C1 segment of cervical spinal cord (tissue), 14 donors: ENCODE measurements at places on chromosomes 1 and 21.

DNA sequence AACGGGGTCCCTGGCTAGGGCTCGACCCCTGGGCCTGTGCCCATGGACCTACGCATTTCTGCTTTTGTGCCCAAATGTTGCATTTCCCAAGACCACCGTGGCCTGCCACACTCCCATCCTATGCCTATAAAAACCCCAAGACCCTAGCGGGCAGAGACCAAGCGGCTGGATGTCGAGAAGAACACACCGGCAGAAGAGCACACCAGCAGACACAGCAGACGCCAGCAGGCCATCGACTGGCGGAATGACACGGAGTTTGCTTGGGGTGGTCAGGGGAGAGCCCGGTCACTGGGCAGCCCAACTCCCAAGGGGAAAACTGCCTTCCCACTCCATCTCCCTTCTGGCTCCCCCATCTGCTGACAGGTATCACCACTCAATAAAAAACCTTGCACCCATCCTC, 4.4 kb downstream of the TCP10L start:
- no peak for DNase-seq

DNA sequence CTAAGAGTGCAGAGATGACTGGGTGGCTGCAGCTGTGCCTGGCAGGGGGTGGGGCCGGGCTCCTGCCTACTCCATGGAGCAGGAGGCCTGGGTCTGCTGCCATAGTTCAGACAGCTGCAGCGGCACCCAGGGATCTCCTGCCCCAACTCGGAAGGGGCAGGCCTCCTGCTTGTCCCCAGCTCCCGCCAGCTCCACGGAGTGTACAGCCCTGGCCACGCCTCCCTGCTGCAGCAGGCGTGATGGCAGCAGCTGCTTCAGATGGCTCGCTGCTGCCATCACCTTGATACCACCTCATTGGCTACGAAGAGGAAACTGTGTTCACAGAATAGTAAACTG, 35.9 kb downstream of the ACTL8 start:
- DNase-seq: no peak

DNA sequence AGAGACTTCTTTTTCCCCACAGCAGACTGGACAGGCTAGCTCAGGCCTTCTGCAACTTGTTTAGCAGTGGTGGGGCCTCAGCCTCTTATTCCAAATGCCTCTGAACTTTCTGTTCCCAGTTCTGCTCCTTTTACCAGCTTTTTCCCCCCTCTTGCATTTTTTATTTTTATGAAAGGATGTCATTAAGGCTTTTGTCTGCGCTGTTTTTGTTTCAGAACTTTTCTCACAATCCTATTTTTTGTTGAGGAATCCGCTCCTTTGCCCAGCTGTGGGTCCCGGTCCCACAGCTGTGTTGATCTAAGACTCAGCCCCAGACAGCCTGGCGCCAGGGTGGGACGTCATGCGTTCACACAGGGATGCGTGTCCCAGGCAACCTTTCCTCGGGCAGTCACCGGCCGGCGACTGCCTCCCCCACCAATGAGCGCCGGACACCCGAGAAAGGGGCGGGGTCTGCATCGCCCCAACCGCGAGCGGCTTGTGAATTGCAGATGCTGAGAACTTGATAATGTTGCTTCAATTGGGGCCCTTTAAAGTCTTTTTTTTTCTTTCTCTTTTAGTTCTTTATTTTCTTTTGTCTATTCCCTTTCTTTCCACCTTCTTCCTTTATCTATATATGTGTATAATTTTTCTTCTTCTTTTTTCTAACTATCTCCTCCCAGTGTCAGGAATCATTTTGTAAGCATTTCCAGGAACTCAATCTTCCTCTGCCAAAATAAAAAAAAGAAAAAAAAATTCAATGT, 3.0 kb upstream of the ID3 start:
- DNase-seq: peak; percentile 82

DNA sequence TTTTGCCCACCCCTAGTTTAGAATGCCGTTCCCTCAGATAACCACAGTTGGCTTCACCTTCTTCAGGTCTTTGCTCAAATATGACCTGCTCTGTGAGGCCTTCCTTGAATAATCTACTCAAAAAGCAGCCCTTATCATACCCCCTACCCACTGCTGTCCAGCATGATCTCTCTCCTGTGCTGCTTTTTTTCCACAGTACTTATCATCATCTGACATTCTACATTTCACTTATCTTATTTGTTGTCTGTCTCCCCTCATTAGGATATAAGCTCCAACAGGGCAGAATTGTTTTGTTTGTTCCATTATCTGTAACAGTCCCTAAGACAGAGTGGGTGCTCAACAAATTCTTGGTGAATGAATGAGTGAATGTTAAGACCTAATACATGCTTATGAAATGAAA, 18.1 kb downstream of the USP24 start:
- DNase-seq: no peak

DNA sequence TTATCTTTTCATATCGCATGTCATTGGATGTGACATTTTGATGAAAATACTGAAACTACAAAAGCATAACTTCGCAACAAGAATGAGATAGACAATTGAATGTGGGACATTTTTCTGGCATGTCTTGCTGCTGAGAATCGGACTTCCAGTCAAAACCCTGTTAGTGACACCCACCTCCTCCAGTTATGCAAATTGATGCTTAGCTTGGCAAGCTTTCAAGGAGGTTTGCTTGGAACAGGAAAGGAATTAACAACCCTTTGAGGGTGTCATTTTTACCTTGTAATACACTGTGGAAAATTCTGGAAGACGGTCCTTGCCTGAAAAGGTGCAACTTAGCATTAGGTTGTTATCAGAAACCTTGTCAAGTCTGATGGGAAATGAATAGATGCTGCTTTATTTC, 38.8 kb upstream of the FAM3B start:
- DNase-seq: no peak

DNA sequence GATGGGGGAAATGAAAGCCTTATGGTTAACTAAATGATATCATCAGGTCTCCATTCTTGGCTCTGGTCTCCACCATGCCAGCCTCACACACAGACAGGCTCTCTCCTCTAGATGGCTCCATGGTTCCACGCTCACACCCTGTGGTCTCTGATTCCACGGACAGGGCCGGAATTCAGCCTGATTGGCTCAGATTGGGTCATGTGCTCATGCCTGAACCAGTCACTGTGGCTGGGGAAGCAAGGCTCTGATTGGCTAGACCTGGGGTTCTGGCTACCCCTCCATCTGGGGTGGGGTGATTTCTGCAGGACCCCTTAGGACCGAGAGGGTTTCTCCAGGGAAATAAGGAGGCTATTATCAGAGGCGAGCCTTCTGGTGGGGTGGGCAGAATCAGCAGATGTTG, 277.0 kb downstream of the PTPRU start:
- DNase-seq: peak; percentile 8

DNA sequence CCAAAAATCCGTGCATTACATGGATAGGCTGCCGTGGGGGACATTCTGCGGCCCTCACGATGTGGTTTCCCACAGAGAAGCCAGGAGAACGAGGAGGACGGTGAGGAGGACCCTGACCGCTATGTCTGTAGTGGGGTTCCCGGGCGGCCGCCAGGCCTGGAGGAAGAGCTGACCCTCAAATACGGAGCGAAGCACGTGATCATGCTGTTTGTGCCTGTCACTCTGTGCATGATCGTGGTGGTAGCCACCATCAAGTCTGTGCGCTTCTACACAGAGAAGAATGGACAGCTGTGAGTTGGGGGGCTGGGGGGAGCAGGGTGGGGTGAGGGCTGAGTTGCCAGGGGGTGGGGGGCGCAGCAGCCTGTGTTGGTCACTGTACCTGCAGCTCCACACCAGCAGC, 13.2 kb downstream of the PSEN2 start:
- no peak for DNase-seq

GRCh38 chr1:31658721-31659120, 14.0 kb upstream of the PEF1 start:
- no peak for DNase-seq

GRCh38 chr1:17233675-17234320, 15.1 kb upstream of the PADI3 start:
- DNase-seq: no peak

GRCh38 chr1:167687919-167688519, 33.8 kb upstream of the MPZL1 start:
- DNase-seq: peak; percentile 23

DNA sequence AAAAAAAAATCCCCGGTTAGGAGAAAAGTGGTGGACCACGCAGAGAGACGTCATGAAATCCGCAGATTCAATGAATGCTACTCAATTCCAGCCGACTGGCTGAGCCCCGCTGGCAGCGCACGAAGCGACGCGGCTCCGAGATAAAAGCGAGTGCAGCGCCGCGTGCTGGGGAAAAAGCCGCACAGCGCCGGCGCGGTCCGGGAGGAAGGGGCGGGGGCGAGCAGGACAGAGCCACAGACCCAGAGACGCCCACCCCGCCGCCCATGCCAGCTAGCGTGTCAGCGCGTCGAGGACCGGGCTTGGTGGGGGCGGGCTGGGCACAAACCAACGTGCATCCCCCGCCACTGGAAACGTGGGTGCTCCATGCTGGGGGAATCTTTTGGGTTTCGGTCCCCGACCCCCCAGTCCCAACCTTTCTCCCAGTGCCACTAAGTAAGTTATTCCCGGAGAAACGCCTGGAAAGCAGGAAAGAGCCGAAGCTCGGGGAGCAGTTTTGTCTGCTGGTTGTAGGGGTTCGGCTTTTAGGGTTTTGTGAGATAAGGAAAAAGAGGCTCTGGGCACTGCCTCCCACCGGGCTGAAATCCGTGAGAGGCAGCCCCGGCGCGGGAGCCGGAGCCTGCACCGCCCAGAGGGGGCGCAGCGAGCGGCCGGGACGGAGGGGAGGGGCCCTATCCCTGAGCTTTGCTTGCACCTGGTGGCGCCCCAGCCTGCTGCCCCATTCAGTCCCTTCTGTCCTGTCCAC, at the start of gene KCNJ6:
TSS of gene KCNJ6 (minus strand) at position 148 of the 742 bp plus-strand sequence. CDS start 75,775 bp downstream, outside the sequence.
- no peak for DNase-seq

DNA sequence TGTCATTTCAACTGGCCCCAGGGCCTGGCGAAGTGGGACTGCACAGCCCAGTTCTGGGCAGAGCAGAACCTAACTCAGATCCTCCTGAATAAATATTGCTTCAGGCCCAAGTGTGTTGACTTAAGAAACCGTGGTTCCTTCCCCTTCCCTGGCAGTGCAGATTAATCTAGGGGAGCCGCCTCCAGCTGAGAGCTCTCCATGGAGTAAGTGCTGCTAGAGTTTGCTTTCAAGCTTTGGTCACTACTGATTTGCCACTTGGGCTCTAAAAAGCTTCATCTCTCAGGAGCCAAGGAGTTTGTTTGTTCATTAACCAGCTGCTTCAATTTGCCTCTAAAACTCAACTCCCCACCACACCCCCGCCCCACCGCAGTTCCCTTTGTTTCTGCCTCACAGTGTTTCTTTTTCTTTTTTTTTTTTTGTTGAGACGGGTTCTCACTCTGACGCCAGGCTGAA, 112.1 kb downstream of the DTL start:
- DNase-seq: no peak

GRCh38 chr21:29540289-29540688, 241.6 kb downstream of the BACH1 start:
- no peak for DNase-seq

- DNase-seq: no peak
Measured at GRCh38 chr1:50724626-50725286, 235.3 kb downstream of the FAF1 start.

- no peak for DNase-seq
Measured at GRCh38 chr1:91889717-91890459, 3.9 kb upstream of the TGFBR3 start.

- no peak for DNase-seq
Measured at GRCh38 chr1:206075786-206076755, 23.1 kb downstream of the RHEX start.

GRCh38 chr21:43603233-43603626, 56.1 kb downstream of the HSF2BP start:
- DNase-seq: no peak

DNA sequence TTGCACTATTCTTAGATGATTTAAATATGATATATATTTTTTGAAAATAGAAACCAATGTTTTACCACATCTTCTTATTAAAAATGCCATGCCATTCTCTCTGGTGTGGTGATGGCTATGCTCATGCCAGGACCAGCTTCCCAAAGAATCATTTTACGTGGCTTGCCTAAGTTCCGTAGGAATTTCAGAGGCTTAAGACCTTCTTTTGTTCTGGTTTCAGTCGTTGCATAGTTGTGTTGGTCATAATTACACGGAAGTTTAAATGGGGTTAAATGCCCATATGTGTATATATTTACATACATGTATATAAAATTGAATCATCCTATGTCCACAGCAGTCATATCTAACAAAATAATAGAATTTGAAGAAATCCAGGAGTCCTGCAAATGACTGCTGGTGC, 78.7 kb upstream of the PLPPR5 start:
- DNase-seq: no peak
